ENCODE measurements at places on chromosomes 16 and 17. TPM values are rescaled to one million over a fixed set of nuclear protein-coding genes. Genes with fewer than 3 reads are reported as not detected.

NOTUM gene
- total RNA-seq: 0.53 TPM

PDE6G gene
- total RNA-seq: not detected

SPN gene
- not detected for total RNA-seq

DNA sequence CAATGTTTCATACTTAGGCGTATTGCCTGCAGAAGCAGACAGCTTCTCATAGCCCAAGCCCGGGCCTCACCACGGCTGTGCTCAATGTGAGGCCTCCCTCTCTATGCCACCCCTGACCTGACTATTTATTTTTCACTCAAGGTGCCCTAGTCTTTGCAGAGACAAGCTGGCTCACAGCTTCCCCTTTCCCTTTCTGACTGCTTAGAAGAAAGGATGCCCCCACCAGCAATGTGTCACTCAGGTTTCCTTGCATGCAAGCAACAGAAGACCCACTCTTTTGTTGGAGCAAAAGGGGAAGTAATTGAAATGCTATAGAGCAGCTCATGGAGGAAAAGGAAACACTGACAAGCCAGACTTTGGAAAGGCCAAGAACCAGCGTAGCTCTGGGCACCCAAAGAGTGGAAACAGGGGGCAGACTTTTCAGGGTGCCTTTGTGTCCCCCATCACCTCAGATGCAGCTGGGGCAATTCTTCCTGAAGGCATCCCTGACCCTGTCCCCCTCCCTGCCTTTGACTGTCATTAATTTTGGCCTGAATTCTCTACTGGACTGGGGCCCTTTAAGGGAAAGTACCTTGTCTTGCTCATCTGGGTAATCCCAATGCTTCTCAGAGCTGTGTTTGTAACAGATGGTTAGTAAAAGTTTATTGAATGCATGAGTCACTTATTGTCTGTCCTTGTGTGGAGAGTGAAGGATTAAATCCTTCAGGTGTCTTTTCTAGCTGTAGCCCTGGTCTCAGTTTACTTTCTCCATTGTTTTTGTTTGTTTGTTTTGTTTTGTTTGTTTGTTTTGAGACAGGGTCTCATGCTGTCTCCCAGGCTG, 17.8 kb downstream of the RGS9 start:
- DNase-seq: peak; percentile 10

GRCh38 chr17:34378664-34379101, 15.7 kb upstream of the CCL1 start:
- DNase-seq: no peak
